ENCODE measurements at places on chromosomes 6 and 20. TPM values are rescaled to one million over a fixed set of nuclear protein-coding genes. Genes with fewer than 3 reads are reported as not detected.

NOX3 gene
- not detected for total RNA-seq

PSMB8 gene
- 131 TPM for total RNA-seq

CLDN20 gene
- total RNA-seq = not detected

RHAG gene
- total RNA-seq = not detected

RNGTT gene
- 27.8 TPM for total RNA-seq

Measured in A172 (cell line).